SIG-M5 (cell line): ENCODE measurements at places on chromosomes 2 and 18.

DNA sequence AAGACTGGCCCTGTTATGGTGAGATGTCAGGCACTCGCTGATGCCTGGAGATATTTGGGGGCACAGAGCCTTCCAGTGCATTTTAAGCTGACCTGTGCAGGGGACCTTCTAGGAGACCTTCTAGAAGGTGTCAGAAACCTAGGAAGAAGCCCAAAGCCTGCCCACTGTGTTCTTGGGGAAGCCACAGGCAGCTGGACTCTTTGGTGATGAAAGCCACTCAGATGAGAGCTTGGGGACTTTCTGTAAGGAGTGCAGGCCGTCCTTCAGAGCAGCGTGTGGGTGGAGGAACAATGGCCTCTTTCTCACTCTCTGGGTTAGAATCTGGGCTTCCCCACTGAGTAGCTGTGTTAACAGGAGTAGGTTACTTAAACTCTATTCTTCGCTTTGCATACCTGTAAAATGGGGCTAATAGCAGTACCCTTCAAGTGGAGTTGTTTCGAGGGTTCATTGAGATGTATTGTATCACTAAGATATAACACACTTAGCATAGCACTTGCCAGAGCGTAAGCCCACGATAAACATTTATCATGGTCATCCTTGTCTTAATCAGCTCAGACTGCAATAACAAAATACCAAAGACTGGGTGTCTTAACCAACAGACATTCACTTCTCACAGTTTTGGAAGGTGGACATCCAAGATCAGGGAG is 322.3 kb upstream of the EPAS1 start:
- DNase-seq = no peak

GRCh38 chr18:7740821-7741220 is 173.7 kb downstream of the PTPRM start:
- DNase-seq = no peak

- no peak for DNase-seq
Observed at GRCh38 chr2:54549917-54550518, 93.9 kb downstream of the SPTBN1 start.

DNA sequence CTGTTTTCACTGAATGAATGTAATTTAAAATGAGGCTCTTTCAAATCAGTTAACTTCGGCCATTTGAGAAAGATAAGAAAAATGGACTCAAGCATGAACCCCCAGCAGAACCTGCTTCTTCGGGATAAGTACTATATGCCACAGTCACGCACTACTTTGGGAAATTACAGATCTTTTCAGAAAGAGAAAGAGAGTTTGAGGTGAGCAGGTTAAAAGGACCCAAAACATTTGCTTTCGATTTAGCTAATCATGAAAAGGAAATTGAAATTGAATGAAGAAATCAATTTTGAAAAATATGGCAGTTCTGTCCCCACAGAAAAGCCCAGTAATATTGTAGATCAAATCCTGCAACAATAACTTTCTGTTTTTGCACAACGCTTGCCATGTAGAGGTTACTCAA is 156.9 kb downstream of the GRB14 start:
- no peak for DNase-seq

GRCh38 chr2:89000235-89000634 is 308.8 kb downstream of the RPIA start:
- no peak for DNase-seq

- no peak for DNase-seq
Observed at GRCh38 chr2:8679827-8680731, 1.8 kb upstream of the ID2 start.

GRCh38 chr2:239890206-239890746 is 134.9 kb downstream of the NDUFA10 start:
- DNase-seq = no peak
